ENCODE measurements at places on chromosomes 3 and 15.

DNA sequence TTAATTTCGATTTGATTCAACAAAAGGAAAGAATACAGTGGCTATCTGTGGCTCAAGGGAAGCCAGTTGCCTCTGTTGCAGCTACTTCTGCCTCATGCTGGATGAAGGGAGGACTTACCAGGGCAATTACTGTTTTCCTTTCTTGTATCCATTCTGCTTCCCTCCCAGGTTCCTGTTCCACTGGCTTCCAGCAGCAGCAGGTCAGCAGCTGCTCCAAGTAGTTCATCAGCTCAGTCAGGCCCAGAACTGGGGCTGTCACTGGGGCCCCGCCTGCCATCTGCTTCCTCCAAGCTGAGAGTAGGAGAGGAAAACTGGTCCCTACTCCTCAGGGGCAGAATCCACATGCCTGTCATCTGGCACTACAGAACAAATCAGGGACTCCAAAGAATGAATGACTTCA is 48.6 kb upstream of the ULK4 start:
- DNase-seq: no peak

DNA sequence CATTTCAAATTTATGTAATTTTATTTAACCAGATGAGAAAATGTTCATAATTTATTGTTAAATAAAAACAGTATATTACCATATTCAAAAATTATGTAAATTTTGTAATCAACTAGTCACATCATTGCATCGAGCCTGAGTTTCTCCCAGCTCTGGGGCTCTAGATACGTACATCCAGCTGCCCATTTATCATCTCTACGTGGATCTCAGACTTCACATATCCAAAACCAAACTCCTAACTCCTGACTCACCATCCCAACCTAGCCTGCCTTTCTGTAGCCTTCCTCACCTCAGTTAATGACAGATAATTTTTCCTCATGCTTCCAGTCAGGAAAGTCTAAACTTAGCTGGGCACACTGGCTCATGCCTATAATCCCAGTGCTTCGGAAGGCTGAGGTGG is 194.8 kb downstream of the SSR3 start:
- DNase-seq: no peak

DNA sequence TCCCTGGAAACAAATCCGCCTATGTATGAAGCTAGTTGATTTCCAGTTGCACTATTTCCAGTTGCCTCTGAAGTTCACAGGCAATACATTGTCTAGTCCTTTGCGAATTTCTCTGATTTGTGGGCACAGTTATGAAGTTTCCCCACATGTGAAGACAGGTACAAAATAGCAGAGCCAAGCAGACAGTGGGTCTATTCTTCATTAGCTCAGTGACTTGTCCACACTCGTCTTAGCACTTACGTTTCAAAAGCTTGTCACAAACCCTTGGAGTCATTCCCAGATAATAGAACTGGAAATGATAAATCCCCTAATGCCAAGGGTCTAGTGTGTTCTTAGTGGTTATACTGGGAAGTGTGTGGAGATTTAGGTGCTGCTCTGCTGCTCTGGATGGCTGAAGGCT is 14.5 kb downstream of the SRPRB start:
- DNase-seq: no peak

DNA sequence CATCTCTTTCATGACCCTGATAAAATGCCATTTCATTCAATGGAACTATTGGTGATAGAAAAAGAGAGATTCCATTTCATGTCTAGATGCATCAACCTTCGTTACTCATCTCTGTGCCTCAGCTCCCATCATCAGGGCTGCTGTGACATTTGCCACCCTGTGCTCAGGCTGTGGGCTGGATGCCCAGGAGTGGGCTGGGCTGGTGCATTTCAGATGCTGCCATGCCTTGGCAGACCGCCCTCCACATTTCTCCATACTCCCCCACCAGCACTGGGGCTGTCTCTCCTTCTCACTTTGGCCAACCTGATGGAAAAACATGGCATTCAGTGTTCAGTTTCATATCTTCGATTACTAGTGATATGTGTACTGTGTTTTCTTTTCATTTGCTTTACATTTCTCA is 59.1 kb downstream of the DNASE1L3 start:
- DNase-seq: no peak

DNA sequence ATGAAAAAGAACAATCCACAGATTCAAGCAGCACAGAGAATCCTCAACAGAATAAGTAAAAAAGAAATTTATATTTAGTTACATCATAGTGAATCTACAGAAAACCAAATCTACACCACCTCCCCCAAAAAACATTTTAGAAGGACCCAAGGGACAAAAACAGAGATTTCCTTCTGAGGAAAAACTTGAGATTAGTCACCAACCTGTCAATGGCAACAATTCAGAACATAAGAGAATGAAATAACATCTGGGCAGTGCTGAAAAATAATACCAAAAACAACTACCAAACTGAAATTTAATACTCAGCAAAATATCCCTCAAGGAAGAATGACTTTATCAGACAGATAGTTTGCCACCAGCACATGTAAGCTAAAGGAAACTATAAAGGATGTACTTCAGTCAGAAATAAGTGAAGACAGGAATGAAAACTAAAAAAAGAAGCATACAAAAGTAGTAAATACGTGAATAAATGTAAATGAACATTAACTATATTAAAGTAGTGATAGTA is 260.7 kb downstream of the ULK4 start:
- no peak for DNase-seq

DNA sequence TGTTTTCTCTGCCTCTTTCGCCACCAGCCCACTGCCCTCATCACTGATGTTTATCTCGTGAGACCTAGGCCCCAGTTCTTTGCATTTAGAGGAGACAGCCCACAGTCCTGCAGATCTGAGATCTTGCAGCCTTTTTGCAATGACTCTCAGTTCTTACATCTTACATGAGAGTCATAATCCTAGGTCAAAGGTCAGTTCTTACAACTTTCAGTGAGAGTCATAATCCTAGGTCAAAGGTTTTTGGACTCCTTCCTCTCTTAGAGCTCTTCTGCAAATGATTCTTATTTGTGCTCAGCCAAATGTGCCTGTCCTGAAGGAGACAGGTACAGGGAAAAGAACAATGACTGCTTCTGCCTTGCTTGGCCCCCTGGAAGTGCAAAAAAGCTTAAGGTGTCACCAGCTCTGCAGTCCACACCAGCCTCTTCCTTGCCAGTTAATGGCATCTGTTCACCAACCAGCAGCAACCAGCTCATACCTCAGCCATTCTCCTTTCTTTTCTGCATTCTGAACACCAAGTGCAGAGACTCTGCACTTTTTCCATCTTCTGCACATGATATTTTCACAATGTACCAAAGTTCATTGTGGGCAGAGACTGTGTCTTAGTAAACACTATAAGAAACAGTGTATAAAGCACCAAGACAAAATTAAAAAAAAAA is 67.1 kb downstream of the ABHD5 start:
- DNase-seq: no peak

DNA sequence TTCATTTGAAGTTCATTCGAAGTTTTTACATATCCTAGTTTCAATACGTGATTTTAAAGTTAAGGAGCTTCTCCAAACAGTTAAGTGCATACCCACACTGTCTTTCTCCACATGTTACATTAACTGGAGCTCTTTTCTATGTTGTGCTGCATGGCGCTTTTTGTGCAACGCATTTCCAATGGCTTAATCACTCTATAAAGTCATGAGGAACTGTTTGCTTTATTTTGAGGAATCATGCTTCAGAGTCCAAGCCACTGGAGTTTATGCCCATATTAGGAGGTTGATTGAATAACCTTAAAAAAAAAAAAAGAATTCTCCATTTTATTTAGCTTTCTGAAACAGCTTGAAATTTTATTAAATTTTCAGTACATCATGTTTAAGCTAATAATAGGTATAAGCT is 109.4 kb upstream of the MBNL1 start:
- DNase-seq: no peak

- DNase-seq: no peak
Measured at GRCh38 chr3:188000361-188000861, 153.5 kb upstream of the LPP start.

DNA sequence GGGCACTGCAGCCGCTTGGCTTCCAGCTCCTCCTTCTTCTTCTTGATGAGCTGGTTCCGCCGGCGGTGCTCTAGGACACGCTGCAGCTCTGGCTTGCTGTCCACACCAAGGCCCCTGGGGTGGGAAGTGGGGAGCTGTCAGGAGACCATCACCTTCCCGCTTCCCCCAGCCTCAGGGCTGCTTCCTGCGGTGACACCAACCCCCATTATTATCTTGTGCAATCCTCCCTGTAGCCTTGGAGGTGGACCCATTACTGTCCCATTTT is 10.0 kb downstream of the FAM107A start:
- DNase-seq: no peak

GRCh38 chr15:51798281-51798680 is 31.2 kb upstream of the TMOD3 start:
- no peak for DNase-seq

DNA sequence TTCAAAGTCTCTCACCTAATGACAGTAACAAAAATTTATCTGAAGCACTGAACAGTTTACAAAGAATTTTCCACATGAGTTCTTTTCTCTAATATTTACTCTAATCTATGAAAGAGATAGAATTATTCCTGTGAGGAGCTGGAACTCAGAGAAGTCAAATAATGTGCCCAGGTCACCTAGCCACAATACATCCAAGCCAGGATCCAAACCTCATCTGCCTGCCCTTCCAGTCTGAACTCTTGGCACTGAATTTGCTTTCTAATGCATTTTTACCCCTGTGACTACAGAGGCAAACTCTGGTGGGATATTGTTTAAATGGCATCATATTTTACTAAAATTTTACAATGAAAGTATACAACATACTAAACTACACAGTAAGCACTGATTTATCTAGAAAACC is 191.4 kb upstream of the RORA start:
- DNase-seq: no peak

GRCh38 chr15:97941572-97941971 is 18.9 kb upstream of the ARRDC4 start:
- no peak for DNase-seq

GRCh38 chr3:69390771-69391170 is 4.9 kb upstream of the FRMD4B start:
- no peak for DNase-seq

GRCh38 chr3:10725067-10725466 is 91.0 kb upstream of the SLC6A11 start:
- DNase-seq: no peak

GRCh38 chr3:150697646-150698045 is 6.1 kb downstream of the ERICH6 start:
- DNase-seq: no peak

- no peak for DNase-seq
Measured at GRCh38 chr3:82080792-82081191, 319.3 kb upstream of the GBE1 start.

DNA sequence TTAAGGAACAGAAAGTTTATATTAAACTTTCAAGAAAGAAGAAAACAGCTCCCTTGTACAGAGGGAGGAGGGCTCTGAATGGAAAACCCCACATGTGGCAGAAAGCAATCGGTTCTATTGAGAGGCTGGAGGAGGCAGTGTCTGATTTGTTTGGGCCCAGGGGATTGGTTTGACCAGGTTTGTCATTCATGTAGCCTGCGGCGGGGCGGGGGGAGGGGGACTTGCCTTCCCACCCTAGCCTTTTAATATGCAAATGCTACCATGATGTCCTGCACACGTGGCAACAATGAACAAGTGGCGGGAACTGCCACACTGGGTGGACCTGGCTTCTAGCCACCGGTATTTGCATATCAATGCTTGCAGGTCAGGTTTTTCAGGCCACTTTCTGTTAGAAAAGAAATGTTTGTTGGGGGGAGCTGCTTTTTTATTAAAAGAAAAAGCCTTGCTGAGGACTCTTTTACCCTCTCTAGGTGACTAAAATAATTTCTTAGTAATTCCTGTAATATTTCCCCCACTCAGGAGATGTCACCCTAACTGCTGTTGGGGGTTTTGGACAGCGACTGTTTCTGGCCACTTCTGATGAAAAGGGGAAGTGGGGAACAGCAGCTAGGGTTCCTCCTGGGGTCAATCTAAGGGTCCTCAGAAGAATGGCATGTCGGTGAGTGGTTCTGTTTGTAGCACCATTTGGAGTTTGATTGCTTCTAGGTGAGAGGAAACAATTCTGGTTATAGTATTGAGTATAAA is 691.2 kb downstream of the TBL1XR1 start:
- DNase-seq: no peak

- no peak for DNase-seq
Measured at GRCh38 chr3:15206662-15207576, 873 bp downstream of the CAPN7 start.

GRCh38 chr3:98730338-98730737 is 32.8 kb upstream of the ST3GAL6 start:
- DNase-seq: no peak

- no peak for DNase-seq
Measured at GRCh38 chr3:167876620-167877281, 141.2 kb downstream of the SERPINI1 start.

GRCh38 chr3:170610321-170610884 is 24.5 kb upstream of the SLC7A14 start:
- DNase-seq: no peak

DNA sequence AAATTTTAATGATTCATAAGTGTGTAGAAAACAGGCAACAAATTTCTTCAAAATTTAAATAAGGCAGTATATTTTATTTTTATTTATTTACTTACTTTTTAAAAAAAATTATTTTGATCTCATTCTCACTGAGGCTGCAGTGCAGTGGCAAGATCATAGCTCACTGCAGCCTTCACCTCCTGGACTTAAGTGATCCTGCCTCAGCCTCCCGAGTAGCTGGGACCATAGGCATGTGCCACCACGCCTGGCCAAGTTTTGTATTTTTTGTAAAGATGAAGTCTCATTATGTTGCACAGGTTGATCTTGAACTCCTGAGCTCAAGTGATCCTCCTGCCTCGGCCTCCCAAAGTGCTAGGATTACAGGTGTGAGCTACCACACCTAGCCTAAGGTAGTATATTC is 61.2 kb upstream of the XRN1 start:
- no peak for DNase-seq

DNA sequence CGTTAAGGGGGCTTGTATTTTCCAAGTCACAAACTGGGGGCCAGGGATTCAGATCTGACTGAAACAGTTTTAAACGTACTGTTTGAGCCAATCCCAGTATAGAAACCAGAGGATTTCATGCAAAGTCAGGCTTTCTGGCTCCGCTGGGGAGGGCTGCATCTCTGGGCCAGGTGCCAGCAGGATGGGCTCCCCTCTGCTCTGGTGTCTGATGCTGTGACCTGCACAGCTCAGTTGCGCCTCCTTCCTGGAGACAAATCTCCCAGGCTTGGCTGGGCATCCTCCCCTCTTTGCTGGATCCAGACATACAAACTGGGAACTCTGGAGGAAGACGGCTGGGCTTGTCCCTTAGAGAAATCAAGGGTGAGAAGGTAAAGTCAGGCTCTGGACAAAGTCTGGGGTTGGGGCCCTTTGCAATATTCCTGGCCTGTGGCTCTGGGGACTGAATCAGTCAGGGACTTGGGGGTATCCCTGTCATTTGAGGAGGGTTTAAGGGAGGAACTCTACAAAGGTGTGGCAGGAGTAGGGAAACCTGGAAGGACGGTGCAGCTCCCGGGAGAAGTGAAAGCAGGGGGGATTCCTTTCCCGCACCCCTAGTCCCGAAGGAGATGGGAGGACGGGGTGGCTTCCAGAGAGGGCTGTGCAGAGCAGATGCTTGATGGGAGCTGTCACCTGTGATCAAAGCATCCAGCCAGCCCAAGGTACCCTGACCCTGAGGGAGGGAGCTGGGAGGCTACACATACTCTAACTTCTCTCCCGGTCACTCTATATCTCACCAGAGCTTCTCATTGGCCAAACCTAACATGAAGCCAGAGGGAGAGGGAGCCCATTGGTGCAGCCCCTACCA is 114.8 kb upstream of the ATP2B2 start:
- no peak for DNase-seq
